NCI-H446 (cell line): ENCODE measurements at places on chromosomes 12 and 14.
A peak's percentile ranks its signal among the peaks of the same experiment; 100 is the strongest.

DNA sequence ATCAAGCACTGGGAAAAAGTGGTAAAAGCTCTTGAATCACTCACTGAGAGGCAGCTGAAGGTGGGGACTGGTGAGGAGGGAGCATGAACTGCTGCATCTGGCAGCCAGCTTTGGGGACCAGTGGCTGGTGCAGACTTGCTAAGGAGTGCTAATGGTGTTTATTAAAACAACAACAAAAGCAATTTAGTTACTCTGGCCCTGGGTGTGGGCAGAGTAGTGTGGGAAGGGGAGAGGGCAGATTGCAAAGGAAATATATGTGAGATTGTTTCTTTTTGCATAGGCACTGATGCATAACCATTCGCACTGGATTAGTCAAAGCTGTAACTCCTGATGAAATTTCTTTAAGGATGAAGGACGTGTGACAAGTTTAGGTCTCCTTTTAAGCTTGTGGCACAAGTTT, 8.1 kb downstream of the TXNRD1 start:
- no peak for DNase-seq

DNA sequence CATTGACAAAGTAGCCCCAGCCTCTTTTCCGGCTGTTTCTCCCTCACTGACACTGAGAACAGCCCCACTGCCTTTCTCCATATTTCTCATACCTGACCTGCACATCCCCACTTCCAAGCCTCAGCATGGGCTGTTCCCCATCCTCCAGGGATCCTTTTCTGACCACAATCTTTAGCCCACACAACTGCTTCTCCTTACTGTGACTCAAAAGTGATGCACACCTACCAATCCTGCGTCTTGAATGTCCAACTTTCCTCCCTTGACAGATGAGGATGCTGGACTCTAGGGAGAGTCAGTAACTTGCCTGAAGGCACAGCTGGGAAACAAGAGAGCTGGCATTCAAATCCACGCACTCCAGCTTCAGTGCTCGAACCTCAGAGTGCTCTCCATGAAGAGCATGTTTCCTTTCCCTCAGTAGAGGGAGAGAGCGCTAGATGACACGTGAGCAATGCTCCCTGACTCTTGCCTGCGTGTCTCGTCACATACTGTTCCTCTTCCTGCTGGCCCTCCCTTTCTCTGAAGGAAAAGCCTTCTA, 75.6 kb downstream of the NTF3 start:
- DNase-seq: no peak

DNA sequence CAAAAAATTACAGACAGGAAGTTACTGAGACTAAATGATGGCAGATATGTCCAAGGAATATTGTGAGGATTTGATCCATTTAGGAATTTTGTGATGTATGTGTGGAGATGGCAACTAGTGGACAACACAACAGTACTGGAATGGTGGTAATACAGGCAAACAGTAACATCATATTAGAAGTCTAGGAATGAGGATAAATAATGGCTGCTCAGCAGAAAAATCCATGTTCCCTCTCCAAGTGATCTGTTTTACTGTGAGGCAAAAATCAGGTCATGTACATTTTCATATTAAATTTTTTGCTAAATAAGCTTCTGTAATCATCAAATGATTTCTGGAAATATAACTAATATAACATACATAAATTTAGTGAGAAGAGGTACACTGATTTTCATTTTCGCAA, 108.4 kb downstream of the MED13L start:
- DNase-seq: no peak

GRCh38 chr12:116606397-116606796, 47.2 kb downstream of the MAP1LC3B2 start:
- DNase-seq: no peak

DNA sequence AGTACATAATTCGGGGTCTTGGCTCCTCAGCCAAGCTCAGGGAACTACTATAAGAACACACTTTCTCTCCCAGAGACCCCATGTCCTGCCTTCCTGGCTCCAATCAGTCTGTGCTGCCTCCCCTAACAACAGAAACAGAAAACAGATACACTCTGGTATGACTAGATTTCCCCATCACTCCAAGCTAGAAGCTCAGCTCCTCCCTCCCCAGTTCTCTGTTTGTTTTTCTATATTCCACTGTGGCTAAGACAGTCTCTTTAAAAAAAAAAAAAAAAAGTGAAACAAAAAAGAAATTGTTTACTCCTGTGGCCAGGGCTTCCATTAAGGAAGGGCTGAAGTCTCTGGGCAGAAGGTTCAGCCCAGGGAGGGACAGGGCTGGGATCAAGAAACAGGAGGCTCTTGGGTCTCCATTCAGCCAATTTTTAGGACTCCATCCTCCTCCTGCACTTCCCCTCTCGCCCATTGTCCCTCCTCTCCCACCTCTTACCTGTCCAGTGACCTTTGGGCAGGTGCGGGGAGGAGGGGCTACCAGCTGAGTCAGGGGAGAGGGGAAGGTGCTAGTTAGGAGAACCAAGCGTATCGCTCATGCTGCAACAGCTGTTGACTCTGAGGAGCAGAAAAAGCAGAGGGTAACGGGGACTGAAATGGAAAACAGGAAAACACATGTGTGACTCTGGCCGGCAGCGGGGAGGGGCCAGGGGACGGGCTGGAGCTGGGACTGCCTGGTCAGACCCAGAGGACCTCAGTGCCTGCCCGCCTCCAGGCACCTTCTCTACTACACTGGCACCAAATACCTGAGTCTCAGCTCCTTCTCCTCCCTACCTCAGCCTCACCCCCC, 4.1 kb upstream of the SLC7A7 start:
- no peak for DNase-seq

- DNase-seq: no peak
Observed at GRCh38 chr14:38964630-38965029, 138.4 kb downstream of the SEC23A start.

GRCh38 chr12:109714141-109714912, 702 bp downstream of the FAM222A start:
- DNase-seq: no peak

- DNase-seq: no peak
Observed at GRCh38 chr14:91728616-91729183, 3.2 kb downstream of the CATSPERB start.

DNA sequence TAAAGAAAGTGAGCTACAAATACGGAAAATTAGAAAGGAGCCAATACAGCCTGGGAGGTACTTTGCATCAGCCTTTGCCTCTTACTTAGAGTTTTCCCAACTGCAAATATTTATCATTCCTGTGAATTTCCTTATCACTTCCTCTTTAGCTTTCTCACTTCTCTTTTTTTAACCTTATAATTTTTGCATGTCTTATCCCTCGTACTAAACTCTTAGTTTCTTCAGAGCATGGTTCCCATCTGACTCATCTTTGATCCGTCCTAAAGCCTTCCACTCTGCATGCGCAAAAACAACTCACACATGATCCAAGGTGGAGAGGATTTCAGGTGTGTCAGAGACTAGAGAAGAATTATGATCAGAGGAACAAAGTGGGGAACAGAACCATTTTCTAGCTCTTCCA, 9.6 kb upstream of the SNAPC1 start:
- DNase-seq: no peak

GRCh38 chr12:51200156-51200555, 17.7 kb downstream of the POU6F1 start:
- DNase-seq: no peak

GRCh38 chr12:96141216-96141912, 52.8 kb upstream of the ELK3 start:
- DNase-seq: no peak

GRCh38 chr14:23171222-23171975, 12.1 kb downstream of the SLC7A8 start:
- no peak for DNase-seq

- DNase-seq: no peak
Observed at GRCh38 chr14:95664066-95664465, 22.2 kb upstream of the TCL1B start.

GRCh38 chr12:117171499-117172162, 18.6 kb downstream of the FBXO21 start:
- no peak for DNase-seq

DNA sequence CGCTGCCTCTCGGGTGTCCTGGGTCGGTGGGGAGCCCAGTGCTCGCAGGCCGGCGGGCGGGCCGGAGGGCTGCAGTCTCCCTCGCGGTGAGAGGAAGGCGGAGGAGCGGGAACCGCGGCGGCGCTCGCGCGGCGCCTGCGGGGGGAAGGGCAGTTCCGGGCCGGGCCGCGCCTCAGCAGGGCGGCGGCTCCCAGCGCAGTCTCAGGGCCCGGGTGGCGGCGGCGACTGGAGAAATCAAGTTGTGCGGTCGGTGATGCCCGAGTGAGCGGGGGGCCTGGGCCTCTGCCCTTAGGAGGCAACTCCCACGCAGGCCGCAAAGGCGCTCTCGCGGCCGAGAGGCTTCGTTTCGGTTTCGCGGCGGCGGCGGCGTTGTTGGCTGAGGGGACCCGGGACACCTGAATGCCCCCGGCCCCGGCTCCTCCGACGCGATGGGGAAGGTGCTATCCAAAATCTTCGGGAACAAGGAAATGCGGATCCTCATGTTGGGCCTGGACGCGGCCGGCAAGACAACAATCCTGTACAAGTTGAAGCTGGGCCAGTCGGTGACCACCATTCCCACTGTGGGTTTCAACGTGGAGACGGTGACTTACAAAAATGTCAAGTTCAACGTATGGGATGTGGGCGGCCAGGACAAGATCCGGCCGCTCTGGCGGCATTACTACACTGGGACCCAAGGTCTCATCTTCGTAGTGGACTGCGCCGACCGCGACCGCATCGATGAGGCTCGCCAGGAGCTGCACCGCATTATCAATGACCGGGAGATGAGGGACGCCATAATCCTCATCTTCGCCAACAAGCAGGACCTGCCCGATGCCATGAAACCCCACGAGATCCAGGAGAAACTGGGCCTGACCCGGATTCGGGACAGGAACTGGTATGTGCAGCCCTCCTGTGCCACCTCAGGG, 679 bp downstream of the ARF6 start:
- no peak for DNase-seq

DNA sequence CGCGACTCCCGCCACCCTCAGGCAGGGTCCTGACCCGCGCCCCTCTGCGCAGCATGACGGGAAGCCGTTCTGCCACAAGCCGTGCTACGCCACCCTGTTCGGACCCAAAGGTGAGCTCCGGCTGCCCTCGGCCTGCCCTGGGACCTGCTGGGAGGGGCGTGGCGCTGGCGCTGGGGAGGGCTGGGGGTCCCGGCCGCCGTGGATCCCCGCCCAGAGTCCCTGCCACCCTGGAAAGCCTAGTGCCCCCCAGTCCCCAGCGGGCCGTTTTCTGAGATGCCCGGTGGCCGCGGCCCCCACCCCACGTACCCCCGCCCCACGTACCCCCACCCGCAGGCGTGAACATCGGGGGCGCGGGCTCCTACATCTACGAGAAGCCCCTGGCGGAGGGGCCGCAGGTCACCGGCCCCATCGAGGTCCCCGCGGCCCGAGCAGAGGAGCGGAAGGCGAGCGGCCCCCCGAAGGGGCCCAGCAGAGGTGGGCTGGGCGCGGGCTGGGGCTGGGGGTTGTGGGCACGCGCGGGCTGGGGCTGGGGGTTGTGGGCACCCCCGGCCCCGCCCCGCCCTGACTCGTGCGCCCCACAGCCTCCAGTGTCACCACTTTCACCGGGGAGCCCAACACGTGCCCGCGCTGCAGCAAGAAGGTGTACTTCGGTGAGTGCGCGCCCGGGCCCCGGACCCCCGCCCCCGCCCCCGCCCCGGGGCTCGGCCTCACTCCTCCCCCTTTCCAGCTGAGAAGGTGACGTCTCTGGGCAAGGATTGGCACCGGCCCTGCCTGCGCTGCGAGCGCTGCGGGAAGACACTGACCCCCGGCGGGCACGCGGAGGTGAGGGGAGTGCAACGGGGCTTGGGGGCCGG, 4.0 kb downstream of the CRIP2 start:
- no peak for DNase-seq

DNA sequence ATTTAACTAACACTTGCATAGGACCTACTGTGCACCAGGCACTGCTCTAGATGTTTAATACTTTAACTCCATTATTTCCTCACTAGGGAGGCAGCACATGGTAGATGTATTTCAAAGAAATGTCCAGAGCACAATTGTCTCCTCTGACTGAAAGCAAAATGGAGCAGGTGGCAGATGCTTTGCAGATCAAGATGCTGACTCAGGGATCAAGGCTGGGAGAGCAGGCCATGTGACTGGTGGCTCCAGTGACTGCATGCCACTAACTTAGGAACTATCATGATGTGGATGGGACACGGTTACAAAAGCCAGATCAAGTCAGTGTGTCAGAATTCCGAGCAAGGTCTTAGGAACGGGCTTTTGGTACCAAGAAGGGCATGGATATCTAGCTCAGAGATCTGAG, 28.2 kb downstream of the SERPINA11 start:
- no peak for DNase-seq

DNA sequence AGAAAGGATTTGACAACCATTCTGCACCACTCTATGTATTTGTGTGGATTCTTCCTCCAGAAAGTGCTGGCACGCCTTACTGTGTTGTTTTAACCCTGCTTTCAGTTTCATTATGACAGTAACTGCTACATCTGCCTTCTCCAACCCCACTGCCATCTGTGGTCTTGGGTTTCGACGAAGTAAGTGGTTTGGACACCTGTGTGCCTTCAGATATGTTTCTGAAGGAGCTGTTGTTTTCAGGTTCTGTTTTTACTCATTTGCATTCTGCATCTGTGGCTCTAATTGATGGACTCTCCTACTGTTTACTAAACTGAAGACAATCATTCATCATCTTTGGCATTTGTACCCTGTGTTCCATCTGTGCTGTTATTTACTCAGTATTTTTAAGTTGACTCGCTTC, 4.1 kb downstream of the TSHR start:
- peak; percentile 62 for DNase-seq
